ENCODE measurements at places on chromosomes 5 and 9.
A peak's percentile ranks its signal among the peaks of the same experiment; 100 is the strongest.

DNA sequence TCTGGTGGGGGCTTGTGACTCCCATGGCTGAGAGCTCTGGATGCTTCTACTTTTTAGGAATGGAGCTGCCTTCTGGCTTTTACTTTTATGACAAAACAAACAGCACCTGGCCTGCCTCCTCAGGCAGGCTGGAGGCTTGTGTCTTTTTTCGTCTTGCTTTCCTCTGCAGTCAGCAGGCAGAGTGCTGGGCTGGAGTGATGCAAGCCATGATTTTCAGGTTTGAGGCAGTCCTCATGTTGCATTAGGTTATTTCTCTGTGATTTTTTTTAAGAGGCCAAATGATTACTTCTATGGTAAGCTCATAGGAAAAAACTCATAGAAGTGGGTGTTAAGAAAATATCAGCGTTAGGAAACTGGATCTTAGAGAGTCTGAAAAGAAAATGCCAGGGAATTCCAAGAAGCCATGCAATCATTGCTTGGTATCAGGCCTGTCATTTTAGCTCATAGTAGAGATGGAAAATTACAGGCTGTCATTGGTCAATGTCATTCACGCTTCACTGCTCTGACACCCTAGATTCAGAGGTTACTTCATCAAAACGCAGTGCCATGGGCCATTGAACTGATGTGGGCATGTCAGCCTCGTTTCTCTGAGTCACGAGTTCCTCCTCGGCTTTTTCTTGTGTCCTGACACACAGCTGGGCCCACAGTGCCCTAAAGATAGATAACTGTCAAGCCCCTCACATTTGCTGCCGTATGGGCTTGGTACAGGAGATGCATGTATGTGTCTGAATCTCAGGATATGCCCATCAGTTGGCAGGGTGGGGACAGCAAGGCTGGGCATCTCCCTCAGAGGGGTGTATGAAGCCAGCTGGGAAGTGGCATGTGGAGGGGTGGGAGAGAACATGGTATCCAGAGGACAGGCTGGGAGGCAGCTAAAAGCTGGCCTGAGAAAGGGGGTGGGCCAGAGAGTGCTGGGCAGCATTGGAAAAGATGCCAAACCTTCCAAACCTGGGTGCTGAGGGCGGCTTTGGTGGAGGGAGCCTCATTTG, 151.8 kb downstream of the HSPA4 start:
- no peak for DNase-seq

GRCh38 chr5:75729321-75729720, 12.1 kb upstream of the POC5 start:
- DNase-seq = no peak

DNA sequence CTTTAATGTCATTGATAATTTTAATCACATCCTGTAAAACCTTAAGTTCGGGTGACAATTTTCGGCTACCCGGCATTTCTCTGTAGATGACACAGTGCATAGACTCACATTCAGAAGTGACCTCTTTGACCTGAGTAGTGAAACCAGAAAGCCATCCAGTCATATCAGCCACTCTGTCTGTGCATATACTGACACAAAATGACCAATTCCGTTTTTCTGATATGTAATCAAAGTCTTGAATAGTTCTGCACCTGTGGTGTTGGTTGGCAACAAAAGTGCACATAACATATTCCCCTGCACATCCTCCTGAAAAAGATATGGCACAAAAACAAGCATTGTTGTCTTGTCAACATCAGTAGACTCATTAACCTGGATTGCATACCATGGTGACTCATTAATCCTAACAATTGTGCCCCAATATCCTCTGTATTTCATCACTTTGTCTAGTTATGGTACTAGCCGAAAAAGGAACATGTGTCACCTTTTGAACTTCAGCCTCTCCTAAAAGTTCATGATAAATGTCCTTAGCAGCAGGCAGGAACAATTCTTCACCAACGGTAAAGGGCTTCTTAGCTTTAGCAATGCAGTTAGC, 4.6 kb upstream of the HNRNPA0 start:
- no peak for DNase-seq

- no peak for DNase-seq
Measured at GRCh38 chr5:17989036-17989435, 354.8 kb downstream of the TAF11L14 start.

- no peak for DNase-seq
Measured at GRCh38 chr9:129463477-129463876, 157.4 kb downstream of the C9orf50 start.

GRCh38 chr5:41508186-41508585, 2.2 kb downstream of the PLCXD3 start:
- no peak for DNase-seq

- no peak for DNase-seq
Measured at GRCh38 chr9:138068601-138069035, 191.0 kb downstream of the CACNA1B start.

DNA sequence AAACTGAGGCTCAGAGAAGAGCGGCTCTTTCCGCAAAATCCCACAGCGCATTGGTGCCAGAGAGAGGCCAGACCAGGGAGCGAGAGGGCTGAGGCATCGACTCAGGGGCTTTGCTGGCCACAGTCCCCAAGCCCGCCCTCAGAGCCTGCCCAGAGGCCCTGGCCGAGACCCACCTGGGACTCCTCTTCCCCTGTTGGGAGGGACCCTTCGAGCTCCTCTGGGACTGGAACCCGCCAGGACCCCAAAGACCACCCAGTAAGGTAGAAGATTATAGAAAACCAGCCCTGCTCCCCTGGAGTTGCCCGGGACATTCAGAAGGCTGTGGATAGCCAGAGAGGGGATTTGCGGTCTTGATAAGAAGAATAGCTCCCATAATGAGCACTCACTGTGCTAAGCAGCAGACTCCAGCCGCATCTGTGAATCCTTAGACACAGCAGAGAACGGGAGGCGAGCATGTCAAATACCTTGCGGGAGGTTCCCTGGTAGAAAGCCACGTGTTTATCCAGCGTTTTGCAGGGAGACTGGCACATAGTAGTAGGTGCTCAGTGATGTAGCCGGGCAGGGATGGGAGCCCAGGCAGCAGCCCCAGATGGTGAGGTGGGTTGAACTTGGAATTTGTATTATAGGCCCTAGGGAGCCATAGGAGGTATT, 651 bp upstream of the AK1 start:
- DNase-seq = no peak

DNA sequence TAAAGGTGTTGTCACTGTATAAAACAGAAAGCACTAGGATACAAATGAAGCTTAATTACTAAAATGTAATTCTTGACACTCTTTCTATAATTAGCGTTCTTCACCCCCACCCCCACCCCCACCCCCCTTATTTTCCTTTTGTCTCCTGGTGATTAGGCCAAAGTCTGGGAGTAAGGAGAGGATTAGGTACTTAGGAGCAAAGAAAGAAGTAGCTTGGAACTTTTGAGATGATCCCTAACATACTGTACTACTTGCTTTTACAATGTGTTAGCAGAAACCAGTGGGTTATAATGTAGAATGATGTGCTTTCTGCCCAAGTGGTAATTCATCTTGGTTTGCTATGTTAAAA, 43.8 kb downstream of the NDFIP1 start:
- DNase-seq = no peak

DNA sequence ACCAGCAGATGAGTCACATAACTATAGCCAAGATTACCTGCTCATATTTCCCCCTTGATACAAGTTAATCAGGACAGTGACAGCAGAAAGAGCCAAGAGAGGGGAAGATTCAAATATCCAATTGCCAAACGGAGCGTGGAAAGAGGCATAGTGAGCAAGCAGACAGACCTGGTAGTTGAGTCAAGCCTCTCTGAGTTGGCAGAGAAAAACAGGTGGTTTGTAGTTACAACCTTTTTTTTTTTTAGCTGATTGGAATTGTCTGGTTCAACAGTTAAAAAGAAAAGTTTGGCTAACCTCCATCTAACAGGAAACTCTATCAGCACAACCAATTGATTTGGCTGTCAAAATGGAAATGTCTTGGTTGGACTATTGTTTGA, 272.1 kb downstream of the TLE1 start:
- DNase-seq = no peak

- no peak for DNase-seq
Measured at GRCh38 chr5:73763300-73764032, 137.5 kb downstream of the ARHGEF28 start.

DNA sequence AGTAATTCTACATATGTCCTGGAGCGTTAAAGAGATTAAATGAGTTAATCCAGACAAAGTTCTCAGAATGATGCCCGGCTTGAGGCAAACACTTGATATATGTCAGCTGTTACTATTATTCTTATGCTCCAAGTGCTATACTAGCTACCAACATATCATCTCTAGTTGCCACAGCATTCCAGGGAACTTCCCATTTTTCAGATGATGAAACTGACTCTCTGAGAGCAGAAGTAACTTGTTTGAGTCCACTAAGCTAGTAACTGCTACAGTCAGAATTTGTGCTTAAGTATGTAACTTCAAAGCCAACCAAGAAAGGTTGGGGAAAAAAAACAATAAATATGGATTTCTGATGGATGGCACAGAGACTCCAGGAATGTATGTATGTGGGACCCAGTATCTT, 98.1 kb downstream of the CDK5RAP2 start:
- DNase-seq = no peak

GRCh38 chr9:121088576-121088975, 13.8 kb downstream of the CNTRL start:
- no peak for DNase-seq

- peak; percentile 29 for DNase-seq
Measured at GRCh38 chr9:125241863-125242739, 958 bp upstream of the HSPA5 start.

- DNase-seq = no peak
Measured at GRCh38 chr5:20469792-20470191, 481.8 kb upstream of the CDH18 start.

DNA sequence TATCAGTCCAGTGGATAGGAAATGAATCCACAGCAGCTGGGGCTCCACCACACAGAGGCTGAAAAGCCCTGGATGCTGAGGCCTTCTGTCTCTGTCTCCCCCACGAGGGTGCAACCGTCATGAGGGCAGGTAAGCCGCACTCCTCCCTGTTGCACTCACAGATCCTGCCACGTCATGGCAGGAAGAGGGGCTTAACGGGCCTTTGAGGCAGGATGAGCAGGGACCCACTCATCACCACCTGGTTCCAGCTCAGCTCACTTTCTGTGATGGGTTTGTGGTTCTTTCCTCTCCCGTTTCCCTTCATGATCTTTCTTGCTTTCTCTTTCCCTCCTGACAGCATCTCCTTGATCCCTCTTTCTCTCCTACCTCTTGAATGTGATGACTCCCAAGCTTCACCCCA, 575.2 kb downstream of the CCDC171 start:
- no peak for DNase-seq

GRCh38 chr9:114588210-114588609, 641 bp downstream of the ATP6V1G1 start:
- no peak for DNase-seq

DNA sequence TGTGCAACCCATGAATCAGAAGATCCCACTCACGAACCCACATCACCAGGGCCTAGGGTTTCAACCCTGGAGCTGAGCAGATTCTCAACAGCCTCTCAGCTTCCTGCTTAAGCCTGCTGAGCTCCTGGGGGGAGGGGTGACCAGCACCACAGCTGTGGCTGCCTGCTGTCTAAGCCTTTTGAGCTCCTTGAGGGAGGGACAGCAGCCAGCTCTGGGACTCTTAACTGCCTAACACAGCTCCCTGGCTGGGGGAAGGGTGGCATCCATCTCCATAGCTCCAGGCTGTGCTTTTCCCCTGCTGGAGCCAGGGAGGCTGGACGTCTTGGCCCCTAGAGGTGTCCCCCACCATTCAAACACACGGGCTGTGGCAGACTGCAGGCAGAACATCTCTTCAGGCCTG, 250.3 kb downstream of the DMAC1 start:
- DNase-seq = no peak

DNA sequence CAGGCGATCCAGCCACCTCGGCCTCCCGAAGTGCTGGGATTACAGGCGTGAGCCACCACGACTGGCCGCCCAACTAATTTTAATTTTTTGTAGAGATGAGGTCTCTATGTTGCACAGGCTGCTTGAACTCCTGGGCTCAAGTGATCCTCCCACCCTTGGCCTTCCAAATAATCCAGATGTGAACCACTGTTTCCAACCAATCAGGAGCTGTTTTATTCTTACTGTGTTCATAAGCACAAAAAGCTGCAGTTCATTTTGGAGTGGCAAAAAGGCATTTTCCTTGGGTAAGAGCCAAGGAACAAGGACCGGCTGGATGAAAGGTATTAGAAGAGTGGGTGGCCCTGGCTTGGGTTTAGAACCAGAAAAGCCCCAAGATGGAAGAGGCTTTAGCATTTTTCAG, 5.2 kb upstream of the SLC27A4 start:
- DNase-seq = no peak

- DNase-seq = no peak
Measured at GRCh38 chr9:137514691-137515337, 35.4 kb downstream of the PNPLA7 start.

DNA sequence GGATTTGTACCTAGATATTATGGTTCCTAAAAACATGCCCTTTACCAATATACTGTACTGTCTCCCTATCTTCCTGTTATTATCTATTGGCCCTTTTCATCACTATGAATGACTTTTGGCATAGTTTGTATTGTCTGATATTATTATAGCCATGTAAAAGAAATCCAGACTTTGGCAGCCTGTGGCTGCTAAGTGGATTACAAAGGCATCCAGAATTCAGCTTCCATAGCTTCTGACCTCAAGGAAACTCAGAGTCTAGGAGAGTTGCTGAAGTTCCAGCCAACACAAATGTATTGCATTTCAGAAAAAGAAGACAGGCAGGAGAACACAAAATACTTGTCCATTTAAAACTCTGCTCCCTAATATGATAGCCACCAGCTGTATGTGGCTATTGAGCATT, 319.2 kb upstream of the MPDZ start:
- no peak for DNase-seq

DNA sequence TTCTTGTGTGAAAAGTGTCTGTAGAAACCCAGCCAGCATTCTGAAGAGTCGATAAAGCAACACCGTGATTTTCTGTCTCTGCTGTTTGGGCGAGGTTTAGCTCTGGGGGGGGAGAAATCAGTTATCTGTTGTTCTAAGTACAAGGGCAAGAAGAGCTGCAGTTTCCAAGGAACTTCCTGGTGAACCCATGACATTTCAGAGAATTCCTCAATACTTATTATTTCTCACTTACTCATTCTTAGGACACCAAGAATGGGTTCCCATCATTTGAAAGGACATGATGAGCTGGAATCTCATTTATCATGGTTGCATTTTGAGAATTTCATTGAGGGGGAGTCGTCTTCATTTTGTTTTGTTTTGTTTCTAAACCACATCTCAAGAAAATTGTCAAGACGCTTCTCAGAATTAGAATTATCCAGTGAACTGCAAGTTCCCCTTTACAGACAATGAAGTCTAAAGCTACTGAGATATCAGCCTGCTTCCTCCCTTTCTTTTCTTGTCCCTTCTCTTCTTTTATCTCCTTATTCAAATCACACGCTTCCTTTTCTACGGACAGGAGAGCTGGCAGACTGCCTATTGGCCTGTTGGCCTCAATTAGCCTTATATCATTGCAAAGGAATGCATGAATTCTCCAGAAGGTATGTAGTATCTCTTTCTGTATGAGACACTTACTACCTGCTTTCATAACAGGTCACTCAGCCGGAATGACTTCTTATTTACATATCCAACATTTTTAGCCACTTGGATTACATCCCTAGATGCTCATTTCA, 53.7 kb downstream of the ZNF462 start:
- DNase-seq = no peak

GRCh38 chr9:75930190-75930589, 39.7 kb downstream of the PCSK5 start:
- DNase-seq = no peak

- DNase-seq = no peak
Measured at GRCh38 chr9:128104171-128104618, 23.3 kb downstream of the PTGES2 start.

GRCh38 chr9:1198085-1198484, 147.9 kb downstream of the DMRT2 start:
- DNase-seq = no peak
